ENCODE measurements at places on chromosomes 6 and 20.

- DNase-seq, result no peak
These were observed 884.4 kb downstream of the PHF3 start for GRCh38 chr6:64520050-64520449.

DNA sequence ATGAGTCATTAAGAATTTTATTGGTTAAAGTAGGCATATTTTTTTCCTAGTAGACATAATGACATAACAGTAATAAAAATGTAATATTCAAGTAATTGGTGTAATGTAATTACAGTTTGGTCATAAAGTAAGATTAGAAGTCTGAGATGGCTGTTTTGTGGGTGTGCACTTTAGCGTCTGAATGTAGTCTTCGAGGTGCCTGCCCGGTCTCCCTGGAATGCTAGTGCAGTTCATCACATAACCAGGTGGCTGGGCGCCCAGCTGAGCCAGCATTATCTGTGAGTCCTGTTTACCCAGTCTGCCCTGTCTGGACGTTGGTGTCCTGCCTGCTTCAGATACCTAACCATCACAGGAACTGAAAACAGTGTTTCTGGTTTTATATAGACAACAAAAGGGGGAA lies 419.1 kb downstream of the CDC5L start:
- DNase-seq, result no peak

DNA sequence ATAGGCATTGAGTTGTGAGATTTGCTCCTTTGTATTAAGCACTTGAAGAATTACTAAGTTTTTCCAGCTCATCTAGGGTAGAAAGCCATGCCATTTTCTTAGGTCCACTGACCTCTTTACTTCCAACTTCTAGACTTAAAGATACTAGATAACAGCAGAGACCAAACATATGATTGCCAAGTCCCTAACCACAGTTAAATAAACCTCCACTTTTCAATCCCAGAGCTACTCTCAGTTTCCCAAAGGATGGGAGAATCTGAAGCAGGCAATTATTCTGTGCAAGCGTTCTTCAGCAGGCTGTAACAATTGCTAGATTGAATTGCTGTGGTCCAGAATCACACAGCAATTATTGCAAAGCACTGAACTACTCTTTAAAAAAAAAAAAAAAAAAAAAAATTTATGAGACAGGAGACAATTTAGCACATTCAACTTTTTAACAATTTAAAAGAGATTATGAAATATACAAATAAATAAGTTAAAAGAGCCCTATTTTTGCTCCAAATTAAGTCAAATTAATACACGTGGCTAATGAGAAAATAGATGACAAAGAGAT lies 104.0 kb upstream of the PRSS16 start:
- no peak for DNase-seq

DNA sequence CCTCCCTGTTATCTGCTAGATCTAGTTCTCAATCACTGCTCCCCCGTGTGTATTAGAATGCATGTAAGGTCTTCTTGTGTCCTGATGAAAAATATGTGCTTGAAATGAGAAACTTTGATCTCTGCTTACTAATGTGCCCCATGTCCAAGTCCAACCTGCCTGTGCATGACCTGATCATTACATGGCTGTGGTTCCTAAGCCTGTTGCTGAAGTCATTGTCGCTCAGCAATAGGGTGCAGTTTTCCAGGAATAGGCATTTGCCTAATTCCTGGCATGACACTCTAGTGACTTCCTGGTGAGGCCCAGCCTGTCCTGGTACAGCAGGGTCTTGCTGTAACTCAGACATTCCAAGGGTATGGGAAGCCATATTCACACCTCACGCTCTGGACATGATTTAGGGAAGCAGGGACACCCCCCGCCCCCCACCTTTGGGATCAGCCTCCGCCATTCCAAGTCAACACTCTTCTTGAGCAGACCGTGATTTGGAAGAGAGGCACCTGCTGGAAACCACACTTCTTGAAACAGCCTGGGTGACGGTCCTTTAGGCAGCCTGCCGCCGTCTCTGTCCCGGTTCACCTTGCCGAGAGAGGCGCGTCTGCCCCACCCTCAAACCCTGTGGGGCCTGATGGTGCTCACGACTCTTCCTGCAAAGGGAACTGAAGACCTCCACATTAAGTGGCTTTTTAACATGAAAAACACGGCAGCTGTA lies 73.4 kb downstream of the PTPN1 start:
- DNase-seq, result no peak

GRCh38 chr6:75656479-75656878 lies 54.8 kb downstream of the SENP6 start:
- peak; percentile 4 for DNase-seq

Data from left kidney (tissue), 8 donors.